Fibroblast of upper back skin (primary cell): ENCODE measurements at places on chromosomes 16 and 17.
A peak's percentile ranks its signal among the peaks of the same experiment; 100 is the strongest.

- peak; percentile 89 for DNase-seq
Measured at GRCh38 chr16:54373534-54374520, 87.2 kb upstream of the IRX3 start.

DNA sequence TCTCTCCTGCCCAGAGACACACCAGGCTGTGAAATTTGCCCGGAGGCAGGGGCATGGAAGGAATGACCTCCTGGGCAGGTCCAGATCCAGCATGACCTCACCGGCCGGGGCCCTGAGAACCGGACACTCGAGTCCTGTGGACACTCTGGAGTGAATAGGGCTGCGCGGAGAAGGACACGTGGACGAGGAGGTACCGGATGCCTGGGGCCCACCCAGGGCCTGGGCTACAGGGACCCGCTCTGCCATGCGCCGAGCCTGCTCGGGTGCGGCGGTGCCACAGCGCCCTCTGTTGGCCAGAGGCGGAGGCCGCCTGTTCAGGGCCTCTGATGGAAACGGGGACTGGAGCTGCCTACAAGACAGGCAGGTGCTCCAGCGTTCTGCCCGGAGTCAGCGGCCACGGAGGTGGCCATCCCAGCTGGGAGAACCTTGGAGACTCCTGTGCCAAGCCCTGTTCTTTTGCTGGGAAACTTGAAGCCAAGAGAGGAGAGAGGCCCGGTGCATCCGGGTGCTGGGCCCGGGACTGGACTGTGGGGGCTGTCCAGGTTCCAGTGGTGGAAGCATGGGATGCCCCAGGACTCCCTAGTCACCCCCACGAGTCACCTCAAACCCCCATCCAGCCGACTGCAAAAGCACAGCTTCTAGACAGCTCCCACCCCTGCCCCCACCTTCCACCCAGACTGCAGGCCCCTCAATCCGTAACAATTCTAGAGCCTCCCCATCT, 19.3 kb upstream of the NXPH3 start:
- peak; percentile 68 for DNase-seq

GRCh38 chr17:57106107-57106835, 21.2 kb downstream of the AKAP1 start:
- DNase-seq: no peak

GRCh38 chr16:87012954-87013938, 303.9 kb downstream of the C16orf95 start:
- DNase-seq: no peak

GRCh38 chr16:50434872-50435478, 66.2 kb upstream of the BRD7 start:
- DNase-seq: no peak

DNA sequence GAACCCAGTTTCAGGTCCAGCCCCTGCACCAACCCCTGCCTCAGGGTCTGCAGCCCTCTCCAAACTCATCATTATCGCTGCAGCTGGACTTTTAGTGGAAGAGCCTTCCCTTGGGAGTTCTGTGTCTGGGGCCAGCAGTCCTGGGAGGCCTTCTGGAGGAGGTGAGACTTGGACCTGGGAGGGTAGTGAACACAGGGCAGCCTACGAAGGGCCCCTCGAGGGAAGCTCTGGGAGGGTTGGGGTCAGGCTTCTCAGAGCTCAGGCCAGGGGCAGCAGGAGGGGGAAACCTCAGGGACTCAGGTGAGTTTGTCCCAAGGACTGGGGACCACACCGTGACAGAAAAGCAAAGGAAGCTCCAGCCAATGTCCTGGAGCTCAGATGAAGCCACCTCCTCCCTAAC, 11.3 kb upstream of the SRRM2 start:
- DNase-seq: no peak

GRCh38 chr16:3578121-3578520, 918 bp upstream of the NLRC3 start:
- no peak for DNase-seq

DNA sequence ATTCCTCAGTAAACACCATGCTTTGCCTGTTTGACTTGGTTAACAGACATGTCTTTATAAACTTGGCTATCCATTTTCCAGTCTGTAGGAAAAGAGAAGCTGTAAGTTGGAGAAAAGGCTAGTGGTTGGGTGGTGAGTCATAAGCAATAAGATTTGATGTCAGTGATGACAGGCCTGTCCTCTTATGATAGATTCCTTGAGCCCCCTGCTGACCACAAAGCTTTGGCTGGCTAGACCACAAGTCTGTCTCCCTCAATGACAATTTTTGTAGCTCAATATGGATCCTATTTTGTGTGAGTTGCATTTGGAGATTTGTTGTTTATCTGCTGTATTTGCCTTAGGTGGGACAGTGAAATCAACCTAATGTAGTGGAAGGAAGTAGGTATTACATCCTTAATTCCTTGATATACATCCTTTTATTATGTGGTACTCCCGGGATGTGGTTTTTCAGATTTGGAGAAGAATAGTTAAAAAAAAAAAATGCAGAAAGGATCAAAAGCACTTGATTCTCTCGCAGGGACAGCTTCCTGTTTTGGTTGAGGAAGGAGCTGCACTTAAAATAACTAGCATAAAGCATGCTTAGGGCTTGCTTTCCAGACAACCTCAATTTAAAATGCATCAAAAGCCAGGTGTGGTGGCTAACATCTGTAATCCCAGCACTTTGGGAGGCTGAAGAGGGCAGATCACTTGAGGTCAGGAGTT, 67.4 kb downstream of the SIAH1 start:
- DNase-seq: peak; percentile 98

GRCh38 chr17:79095345-79096055, 20.9 kb downstream of the ENGASE start:
- DNase-seq: no peak

GRCh38 chr16:2039274-2040031, 8.2 kb downstream of the NTHL1 start:
- peak; percentile 91 for DNase-seq

- no peak for DNase-seq
Measured at GRCh38 chr16:46428108-46429061, 192.8 kb downstream of the SHCBP1 start.

DNA sequence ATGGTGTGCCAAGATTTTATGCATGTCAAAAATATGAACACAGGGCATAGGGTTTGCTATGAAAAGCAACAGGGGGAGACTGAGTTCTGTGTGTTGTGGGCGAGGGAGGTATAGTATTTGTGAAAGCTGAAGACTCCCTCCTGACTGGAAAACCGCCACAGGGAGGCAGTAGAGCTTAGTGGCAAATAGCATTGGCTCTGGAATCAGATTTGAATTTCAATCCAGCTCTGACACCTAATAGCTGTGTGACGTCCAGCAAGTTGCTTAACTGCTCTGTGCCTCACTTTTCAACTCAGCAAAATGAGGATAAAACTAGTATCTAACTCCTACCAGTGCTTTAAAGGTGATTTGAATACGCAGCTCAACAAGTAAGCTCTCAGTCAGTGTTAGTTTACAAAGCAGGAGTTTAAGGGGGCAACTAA, 22.0 kb downstream of the KPNA2 start:
- peak; percentile 22 for DNase-seq

DNA sequence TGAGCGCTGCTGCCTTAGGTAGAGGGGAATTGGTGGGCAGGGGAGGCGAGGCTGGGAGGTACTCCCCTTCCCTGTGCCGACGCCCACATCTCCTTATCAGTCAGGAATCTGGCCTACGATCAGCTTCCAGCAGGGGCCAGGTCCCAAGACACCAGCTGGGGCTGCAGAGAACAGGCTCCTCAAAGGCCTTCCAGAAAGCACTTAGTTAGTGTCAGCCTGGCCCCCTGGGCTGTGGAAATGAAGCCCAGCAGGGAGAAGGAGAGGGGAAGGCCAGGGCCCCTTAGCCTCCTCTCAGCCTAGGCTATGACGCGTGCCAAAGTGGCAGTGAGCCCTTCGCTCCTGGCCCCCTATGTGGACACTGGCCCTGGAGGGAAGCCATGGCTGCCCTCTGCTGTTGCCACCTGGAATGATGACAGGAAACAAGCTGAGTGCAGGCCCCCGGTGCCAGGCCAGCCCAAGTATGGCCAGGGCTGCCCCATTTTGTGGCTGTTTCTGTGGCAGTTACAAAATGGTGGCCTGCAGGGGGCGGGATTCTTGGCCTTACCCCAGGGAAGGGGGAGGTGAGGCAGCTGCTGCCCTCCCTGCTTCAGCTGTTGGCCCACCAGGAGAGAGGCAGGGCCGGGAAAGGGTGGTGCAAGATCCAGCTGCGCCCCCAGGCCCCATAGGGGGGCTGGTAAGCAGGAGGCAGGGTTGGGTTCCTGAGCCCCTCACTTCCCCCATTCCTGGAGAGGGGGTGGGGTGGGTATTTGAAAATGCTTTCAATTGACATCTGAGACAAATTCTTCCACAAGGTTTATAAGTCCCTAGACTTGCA, 11.3 kb downstream of the TBX4 start:
- no peak for DNase-seq

- no peak for DNase-seq
Measured at GRCh38 chr17:61449707-61450640, 2.2 kb upstream of the TBX4 start.

DNA sequence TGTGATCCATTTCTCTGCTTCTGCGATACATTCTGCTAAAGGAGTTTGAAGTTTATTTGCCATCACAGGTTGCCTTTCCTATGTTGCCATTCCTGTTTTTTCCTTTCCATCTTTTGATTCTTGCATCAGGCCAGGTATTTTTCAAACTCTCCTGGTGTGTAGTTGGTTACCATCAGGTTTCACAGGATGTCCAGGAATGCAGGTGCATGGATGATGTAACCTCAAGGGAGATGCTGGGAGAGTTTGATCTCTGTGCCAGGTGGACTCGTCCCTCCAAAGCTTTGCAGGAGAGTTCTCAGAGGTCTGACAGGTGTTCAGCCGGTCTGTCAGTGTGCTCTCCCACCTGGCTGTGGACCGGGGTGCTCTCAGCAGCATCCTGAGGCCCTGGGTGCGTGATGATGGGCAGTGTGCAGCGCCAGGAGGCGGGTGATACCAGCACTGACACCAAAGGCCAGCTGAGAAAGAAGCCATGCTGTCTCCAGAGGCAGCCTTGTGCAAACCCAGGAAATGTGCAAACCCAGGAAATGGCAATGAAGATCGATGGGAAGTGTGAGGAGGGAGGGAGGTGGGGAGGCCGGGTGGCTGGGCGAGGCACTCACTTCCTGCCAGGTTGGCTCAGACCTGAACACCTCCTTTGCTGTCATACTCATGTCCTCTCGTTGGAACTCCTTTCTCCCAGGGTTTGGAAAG, 1.7 kb downstream of the ATP2C2 start:
- no peak for DNase-seq

- no peak for DNase-seq
Measured at GRCh38 chr16:73016488-73016830, 31.5 kb downstream of the ZFHX3 start.

DNA sequence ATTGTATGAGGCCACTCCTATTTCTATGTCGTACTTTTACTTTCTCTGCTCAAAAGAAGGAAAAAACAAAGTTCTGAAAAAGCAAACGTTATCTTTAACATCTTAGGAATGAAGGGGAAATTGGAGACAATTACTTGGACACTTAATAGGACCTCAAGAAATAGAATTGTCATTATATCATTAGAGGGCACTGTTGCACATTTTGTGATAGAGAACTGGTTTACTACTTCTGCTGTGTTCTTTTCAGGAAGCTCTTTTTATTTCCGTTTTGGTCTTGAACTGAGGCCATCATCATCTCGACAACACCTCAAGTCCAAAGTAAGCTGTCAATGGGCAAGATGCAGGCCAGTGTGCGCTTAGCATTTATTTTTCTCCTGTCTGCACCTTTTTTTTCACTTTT, 14.6 kb downstream of the COG4 start:
- DNase-seq: no peak

DNA sequence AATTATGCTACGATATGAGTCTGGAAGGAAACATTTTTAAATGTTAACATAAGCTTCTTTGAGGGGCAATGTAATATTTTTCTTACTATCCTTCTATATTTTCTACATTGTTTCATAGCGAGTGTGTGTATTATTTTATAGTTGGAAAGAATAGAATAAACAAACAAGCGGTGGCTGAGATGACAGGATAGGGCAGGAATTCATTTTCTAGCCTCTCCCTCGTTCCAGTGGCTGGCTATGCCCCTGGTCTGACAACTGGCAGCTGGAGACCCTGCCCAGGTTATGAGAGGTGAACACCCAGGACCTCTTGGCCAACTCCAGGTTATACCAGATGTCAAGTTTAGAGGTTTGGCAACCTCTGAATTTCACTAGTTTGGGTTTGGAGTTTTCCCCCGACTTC, 14.5 kb upstream of the TNRC6C start:
- no peak for DNase-seq

- no peak for DNase-seq
Measured at GRCh38 chr16:27439271-27440018, 37.5 kb downstream of the IL21R start.

DNA sequence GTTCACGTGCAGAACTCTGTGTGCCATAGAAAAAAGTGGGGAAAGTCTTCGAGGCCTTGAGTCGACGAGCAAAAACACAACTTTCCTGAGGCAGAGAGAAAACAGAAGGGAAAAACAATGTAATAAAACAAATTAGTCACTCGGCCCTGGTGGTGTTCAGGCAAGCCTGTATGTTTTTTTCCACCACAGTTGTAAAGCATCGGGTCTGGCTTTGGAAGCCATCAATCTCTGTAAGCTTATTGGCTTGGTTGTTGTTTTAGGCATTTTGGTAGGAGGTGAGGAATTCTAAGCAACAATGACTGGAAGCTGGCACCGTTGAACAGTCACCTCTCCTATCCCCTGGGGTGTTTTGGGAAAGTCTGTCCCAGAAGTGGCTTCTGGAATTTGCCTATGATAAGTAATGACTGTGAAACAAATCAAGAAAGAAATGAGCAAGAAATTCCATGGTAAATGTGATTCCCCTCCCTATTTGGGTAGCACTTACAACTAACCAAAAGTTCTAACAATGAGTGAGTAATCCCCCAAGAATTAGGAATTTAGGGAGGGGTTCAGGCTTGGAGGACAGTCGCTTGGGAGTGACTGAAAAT, 2.8 kb downstream of the CDH13 start:
- DNase-seq: peak; percentile 82

GRCh38 chr17:68399638-68400403, 57.5 kb downstream of the WIPI1 start:
- DNase-seq: peak; percentile 61

DNA sequence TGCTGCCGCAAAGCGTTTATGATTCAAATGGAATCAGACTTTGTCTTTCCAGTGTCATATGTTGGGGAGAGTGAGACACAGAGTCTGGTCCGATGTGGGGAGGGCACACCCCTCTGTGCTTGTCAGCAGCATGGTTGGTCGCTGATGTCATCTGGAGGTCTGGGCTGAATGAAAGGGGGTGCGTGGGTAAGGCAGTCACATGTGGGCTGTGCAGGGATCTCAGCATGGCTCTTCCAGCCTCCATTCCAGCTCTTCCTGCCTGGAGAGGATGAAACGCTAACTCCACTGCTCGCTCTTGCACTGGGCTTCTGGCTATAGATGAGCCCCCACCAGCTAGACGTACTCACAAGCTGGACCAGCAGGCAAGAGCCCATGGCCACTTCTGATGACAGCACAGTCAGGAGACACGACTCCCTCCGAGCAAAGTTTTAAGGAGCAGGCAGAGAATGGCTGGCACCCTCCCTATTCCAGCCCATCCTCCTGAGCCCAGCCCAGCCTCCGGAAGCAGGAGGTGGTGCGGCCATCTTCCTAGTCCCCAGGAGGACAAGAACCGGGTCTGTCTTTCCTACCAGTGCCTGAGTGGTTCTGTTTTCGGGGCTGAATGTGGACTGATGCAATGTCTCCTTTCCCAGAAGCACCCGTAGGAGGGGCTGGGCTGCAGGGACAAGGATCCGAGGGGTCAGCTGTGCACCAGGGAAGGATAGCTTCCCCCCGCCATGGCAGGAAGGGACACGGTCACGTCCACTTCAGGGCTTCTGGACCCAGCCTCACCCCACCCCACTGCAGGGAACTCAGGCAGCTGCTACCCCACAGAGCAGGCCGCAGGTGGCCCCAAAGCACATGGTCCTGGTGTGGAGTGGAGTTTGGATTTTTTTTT, 41.5 kb upstream of the CBFA2T3 start:
- DNase-seq: peak; percentile 10
